BJ (cell line): ENCODE measurements at places on chromosomes 7 and 10.

- no peak for DNase-seq
Observed at GRCh38 chr10:95314192-95314918, 23.6 kb upstream of the PDLIM1 start.

DNA sequence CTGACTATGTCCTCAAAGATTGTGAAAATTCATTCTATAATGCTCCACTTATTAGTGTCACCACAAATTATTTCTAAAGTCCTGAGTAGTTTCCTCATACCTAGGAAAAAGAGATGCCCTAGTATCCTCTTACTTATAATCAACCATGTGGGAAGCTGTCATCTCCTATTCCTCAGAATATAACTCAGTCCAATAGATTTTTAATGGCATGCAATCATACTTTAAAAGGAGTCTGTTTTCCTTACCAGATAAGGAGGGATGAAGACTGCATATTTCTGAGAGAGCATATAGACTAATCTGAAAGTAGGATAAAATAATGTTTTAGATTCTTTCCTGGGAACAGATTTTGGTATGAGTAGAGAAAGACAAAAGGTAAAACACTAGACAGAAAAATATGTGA lies 727.7 kb upstream of the GRM3 start:
- no peak for DNase-seq

DNA sequence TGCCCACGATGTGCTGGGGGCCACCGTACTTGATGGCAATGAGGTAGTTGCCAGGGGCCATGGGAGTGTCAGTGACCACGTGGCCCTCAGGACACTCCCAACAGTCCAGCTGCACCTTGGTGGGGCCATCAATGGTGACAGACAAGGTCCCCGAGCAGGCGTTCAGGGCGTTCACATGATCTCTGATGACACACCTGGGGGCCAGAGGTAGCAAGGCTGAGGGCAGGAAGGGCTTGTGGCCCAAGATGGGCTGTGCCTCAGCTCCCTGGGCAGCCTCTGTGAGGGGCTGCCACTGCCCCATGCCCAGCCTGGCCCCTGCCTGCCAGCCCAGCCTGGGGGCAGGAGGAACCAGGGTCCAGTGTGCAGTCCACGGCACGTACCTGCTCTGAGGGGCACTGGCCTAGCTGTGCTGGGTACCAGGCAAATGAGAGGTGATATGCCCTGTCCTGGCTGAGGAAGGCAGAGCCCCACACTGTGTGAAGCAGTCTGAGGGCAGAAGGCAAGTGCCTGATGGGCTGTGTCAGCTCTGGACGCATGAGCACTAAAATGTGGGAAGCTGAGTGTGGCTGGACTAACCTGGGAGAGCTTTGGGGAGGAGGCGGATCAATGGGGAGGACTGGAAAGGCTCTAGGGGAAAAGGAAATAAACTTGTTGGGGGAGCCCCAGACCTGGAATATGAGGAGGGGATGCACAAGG lies 3.5 kb upstream of the KCP start:
- DNase-seq, result no peak

DNA sequence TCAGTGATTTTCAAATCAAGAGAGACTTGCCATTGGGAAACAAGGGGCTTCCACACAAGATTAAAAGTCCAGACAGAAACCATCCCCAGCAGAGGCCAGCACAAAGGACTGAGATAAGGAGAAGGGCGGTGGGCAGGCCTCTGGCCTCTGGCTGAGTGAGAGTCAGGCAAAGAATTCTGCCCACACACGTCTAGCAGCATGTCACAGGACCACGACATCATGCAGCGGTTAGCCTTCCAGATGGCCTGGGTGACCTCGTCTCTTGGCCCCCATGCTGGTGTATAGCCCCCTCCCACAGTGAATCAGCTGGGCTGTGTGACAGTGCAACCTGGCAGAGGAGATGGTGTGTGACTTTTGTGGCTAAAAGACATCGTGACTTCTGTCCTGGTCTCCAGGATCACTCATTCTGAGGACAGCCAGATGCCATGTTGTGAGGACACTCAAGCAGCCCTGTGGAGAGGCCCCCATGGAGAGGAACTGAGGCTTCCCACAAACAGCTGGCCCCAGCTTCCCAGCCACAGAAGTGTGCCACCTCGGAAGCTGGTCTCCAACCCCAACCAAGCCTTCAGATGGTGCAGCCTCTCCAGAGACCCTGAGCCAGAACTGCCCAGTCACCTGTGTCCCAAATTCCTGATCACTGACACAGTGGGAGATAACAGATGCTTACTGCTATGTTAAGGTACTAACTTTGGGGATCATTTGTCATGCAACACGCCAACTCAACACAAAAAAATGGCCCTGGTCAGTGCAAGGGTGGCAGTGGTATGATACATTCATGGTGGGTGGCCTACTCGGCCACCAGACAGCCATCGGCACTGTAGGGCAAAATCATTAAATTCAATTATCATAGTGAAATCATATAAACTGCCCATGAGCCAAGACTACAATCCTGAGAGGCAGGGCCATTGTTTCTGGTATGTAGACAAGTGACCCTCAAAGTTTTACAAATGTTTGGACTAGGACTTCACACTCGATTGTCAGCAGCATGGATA lies 73.2 kb downstream of the TNS3 start:
- DNase-seq, result no peak

DNA sequence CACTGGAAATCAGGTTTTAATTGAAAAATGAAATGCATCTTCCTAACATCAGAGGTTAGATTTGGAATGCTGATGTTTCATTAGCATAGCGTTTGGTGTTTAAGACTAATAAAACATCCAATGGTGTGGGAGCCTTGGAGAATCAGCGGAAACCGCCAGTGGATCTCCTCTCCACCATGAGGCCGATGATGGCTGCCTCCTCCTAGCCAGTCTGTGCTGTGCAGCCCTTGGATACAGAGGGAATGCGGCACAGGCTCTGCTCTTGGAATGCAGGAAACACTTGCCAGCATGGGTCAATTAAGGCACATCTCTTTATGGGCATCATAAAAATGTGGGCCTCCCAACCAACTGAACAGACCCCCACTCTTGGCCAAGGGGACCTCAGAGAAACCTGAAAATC lies 259.9 kb downstream of the GLRX3 start:
- no peak for DNase-seq

GRCh38 chr10:101388676-101389276 lies 34.8 kb downstream of the BTRC start:
- no peak for DNase-seq

DNA sequence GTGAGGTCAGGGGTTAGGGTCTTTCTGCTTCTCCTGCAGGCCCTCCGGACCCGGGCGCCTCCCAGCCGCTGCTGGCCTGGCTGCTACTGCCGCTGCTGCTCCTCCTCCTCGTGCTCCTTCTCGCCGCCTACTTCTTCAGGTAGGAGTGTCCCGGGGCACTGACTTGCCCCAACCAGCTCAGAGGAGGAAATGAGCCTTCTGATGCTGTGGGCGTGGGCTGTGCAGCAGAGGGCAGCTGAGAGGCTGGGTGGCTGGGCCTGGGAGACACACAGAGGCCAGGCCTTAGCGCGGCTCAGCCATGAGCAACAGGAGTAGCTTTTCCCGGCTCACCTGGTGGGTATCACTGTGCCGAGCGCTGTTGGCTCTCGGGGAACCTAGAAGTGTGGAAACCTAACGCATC lies 78.9 kb downstream of the MKI67 start:
- no peak for DNase-seq

- no peak for DNase-seq
Observed at GRCh38 chr7:103009466-103010185, 65.0 kb downstream of the FBXL13 start.

GRCh38 chr7:157058068-157058467 lies 47.6 kb upstream of the MNX1 start:
- DNase-seq, result no peak

DNA sequence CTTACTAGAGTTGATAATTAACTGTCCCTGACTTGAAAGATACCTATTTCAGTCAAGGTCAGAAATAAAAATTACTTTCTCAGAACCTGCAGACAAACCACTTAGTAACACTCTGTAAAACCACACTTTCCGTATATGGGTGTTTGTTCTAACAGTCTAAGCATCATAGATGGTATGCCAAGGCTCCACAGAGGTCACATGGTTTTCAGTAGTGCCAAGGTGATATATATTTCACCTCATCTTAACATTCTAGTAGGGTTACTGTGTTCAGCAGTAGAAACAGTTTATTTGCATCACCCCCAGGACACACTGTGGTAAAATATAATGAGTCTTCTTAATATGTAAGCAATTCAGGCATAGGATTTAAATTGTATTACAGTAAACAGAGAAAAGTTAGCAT lies 61.5 kb downstream of the KCND2 start:
- no peak for DNase-seq

DNA sequence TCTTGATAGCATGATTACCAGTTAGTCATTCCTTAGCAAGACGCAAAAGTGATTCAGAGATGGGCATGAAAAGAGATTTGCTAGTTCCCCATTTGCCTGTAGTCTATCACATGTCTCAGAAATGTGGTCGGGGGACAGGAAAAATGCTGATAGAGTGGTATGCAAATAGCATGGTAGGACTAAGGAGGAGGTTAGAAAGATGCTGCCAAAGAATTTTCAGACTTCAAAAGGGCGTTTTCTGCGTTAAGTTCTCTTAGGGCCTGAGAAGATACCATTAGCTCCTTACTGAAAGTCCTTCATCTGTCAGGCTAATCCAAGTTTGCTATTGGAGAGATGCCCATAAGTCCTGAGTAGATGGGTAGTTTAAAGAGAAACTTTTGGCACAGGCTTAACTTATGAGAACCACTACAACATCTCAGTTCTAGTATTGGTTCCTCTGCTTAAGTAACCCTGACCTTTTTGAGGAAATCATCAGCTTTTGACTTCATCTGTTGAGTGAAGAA lies 2.7 kb downstream of the CALD1 start:
- DNase-seq, result no peak

DNA sequence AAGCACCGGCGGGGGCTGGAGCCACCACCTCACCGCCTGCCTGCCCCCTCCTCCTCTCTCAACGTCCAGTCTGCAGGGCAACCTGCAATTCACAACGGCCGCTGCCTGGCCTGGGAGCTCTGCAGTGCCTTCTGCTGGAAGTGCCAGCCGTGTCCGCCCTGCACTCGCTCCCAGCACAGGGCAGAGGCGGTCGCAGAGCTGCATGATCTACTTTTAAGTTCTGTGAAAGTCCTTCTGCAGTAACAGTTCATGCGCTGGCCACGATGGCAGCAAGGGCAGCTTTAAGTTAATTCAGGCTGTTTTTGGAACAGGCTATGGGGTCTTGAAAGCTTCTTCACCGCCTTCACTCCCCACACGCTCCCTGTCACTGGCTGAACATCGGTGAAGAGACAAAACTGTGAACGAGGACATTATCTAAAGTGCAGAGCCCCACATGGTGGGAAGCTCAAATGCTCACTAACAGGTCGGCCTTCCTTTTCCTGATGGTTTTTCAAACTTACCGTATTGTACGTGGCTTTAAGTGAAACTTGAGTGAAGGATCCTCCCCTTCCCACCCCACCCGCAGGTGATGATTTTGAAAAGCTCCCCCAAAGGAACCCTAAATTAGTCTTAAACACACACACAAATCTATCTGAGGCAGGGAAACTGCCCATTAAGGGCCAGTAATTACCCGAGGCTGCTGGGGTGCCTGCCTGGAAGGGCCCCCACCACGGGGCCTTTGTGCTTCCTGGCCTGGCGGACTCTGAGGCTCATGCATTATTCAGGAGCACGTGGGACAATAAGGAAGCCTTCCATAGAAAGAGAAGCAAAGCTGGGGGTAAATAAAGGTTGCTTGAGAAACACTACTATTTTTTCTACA lies 504.3 kb downstream of the DNAJB6 start:
- no peak for DNase-seq

- no peak for DNase-seq
Observed at GRCh38 chr7:23106823-23107663, 1.5 kb downstream of the KLHL7 start.

GRCh38 chr10:132536241-132536876 lies 1.2 kb upstream of the INPP5A start:
- DNase-seq, result no peak

DNA sequence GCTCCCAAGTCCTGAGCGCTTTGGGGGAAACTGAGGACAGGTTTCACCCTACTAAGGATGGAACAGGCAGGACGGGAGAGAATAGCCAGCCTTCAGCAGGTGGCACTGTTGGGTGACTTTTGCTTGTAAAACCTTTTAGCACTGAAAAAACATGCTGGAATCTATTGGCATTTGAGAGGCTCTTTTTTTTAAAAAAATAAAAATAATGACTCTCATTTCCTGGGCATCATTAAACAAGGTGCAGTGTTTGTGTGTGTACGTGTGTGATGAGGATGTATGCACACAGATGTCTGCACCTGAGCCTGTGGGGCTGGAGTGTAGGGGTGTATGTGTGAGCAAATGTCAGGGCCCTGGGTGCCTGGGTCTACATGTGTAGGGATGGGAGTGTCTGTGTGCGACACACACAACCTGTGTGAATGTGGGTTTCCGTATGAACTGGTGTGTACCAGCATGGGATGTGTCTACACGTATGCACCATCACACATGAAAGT lies 177.9 kb downstream of the RPS24 start:
- no peak for DNase-seq

GRCh38 chr10:102406815-102407214 lies 11.3 kb downstream of the NFKB2 start:
- no peak for DNase-seq

DNA sequence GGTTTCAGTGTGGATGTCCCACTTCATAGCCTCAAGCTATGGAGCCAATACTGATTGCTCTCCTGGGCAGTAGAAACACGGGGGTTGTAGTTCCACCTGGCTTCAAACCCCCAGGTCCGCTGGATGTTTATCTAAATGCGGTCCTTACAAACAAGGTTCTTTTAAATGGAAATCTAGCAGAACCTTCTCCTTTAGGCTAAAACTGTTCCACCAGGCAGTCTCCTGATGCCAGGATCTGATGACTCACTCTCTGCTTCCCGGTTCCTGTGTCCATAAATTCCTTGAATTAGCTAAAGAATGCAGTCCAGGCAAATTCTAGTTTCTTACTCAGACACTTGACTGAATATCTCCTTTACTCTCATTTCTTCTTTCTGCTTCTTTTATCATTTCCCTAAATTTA lies 108.4 kb upstream of the FAM3C start:
- peak; percentile 64 for DNase-seq

- no peak for DNase-seq
Observed at GRCh38 chr7:151790095-151790829, 86.7 kb downstream of the PRKAG2 start.

GRCh38 chr7:16944936-16945335 lies 63.2 kb upstream of the AGR3 start:
- DNase-seq, result no peak

- no peak for DNase-seq
Observed at GRCh38 chr10:106793617-106794016, 370.9 kb downstream of the SORCS1 start.

- no peak for DNase-seq
Observed at GRCh38 chr10:62225362-62225761, 43.3 kb downstream of the RTKN2 start.

GRCh38 chr7:99539213-99539811 lies 12.6 kb downstream of the FAM200A start:
- DNase-seq, result no peak

- no peak for DNase-seq
Observed at GRCh38 chr10:59977486-59977885, 71.1 kb upstream of the CCDC6 start.

- no peak for DNase-seq
Observed at GRCh38 chr7:129401967-129402860, 32.0 kb upstream of the STRIP2 start.

- no peak for DNase-seq
Observed at GRCh38 chr7:5494683-5495561, 71.3 kb upstream of the TNRC18 start.

GRCh38 chr7:30453016-30453415 lies 25.6 kb downstream of the NOD1 start:
- no peak for DNase-seq
